Panc1 (cell line): ENCODE measurements at places on chromosomes 16 and 17.
A peak's percentile ranks its signal among the peaks of the same experiment; 100 is the strongest.

DNA sequence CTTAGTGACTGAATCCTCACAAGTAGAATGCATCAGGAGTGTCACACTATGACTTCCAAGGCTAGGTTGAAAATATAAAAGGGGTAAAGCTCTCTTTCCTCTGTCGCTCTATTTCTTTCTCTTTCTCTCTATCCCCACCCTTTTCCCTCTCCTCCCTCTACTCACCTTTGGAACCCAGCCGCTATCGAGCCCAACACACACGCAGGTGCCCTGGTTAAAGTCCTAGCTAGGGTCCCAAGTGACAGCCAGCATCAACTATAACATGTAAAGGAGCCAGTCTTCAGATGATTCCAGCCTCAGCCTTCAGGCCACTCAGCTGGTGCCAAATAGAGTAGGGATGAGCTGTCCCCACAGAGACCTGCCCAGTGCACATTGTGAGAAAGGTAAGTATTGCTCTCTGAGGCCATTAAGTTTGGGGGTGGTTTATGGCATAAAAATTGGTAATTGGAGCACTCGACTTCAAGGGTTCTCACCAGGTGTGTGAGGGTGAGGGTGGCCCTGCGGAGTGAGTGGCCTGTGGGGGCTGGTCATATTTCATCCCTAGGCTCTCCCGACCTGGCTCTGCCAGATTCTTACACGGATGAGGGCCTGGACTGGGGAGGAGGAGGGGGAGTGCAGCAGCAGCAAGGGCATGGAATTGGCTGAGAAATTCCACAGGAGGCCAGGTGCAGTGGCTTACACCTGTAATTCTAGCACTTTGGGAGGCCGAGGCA is 14.9 kb upstream of the C16orf54 start:
- H3K27me3 ChIP-seq: no peaks in the 10 kb centered on the region
- no peaks in the 10 kb centered on the region for H3K4me1 ChIP-seq
- no peak for DNase-seq
- H3K4me3 ChIP-seq: no peak overlapping the region
- no peak overlapping the region for H3K27ac ChIP-seq

DNA sequence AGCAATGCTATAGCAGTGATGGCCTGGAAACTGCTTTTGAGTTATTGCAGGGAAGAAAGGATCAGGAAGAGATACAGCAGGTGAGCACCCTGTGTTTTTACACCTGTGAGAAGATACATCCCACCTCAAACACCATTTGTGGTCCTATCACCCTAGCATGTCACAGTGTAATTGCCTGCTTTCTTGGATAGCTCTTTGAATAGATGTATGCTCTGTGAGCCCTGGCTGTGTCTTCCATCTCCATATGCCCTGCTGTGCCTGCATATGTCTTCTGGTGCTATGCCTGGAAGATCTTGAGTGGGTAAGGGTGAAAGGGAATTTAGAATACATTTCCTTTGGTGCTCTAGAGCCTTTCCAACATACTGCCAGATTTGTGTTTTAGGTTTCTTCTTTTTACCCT is 15.5 kb downstream of the HLF start:
- no peak overlapping the region for H3K27ac ChIP-seq
- DNase-seq: no peak
- H3K27me3 ChIP-seq: no peaks in the 10 kb centered on the region

DNA sequence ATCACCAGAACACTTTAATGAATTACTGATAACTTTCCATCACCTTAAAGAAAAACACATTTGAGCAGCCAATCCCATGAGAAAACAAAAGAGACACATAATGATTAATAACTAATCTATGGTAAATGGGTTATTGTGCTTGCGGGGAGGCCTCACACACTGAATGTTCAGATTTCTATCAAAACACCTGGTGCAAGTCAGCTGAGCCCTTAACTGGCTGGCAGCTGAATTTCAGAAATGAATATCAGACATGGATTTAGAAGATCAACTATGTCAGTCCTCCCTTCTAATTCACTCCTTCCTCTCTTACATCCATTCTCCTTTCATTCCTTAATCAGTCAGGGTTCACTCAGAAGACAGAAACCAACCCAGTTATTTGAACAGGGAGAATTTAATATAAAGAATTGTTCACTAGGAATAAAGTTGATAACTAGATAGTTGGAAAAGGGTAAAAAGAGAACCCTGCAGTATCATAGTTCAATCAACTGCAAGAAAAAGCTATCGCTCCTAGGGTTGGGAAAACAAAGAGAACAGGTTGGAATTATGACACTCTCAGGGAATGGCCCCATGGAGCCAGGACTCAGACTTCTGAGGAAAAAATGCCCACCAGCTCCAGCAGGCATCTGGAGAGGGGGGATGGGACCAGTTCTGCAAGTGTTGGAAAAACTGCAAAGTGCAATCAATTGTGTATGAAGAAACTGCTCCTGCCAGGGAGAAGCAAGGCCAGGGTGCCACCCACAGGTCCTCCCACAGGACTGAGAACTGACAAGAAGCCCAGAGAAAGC is 577.1 kb upstream of the CDH5 start:
- no peaks in the 10 kb centered on the region for H3K4me1 ChIP-seq
- no peak overlapping the region for H3K27ac ChIP-seq

DNA sequence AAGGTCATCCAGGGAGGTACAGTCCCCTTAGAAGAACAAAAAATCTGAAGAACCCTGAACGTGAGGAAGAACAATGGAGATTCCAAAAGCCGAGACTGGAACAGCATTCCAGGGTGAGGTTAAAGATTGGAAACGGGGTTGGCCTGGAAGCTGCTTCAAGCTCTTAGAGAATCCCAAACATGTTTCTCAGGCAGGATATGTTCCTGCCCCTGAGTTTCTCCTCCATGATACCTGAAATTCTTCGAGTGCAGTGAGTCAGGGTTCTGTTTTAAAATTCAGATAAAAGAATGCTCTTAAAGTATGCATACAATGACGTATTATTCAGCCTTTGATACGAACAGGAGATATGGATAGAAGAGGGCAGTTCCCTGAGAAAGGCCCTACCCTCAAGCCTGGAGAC is 293.1 kb downstream of the HS3ST3B1 start:
- H3K27me3 ChIP-seq: no peaks in the 10 kb centered on the region
- H3K27ac ChIP-seq: no peak overlapping the region
- H3K4me1 ChIP-seq: no peaks in the 10 kb centered on the region
- DNase-seq: no peak
- no peaks in the 10 kb centered on the region for H3K36me3 ChIP-seq

DNA sequence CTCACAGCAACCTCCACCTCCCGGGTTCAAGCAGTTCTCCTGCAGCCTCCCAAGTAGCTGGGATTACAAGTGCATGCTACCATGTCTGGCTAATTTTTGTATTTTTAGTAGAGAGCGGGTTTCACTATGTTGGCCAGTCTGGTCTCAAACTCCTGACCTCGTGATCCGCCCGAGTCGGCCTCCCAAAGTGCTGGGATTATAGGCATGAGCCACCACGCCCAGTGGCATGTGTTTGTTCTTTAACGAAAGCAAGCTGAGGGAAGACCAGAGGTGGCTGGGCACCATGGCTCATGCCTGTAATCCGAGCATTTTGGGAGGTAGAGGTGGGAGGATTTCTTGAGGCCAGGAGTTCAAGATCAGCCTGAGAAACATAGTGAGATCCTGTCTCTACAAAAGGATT is 18.1 kb downstream of the TNFRSF13B start:
- H3K4me1 ChIP-seq: no peaks in the 10 kb centered on the region
- no peak overlapping the region for H3K4me3 ChIP-seq
- H3K27me3 ChIP-seq: peaks cover 12% of the 10 kb centered on the region
- no peaks in the 10 kb centered on the region for H3K36me3 ChIP-seq
- DNase-seq: no peak

DNA sequence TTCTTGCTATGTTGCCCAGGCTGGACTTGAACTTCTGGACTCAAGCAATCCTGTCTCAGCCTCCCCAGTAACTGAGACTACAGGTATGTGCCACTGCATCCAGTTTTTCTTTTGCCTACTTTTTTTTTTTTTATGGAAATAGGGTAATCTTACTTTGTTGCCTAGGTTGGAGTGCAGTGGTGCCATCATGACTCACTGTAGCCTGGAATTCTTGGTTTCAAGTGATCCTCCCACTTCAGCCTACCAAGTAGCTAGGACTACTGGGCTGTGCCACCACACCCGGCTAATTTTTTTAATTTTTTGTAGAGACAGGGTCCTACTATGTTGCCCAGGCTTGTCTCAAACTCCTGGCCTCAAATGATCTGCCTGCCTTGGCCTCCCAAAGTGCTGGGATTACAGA is 10.0 kb downstream of the LRRC36 start:
- no peaks in the 10 kb centered on the region for H3K36me3 ChIP-seq
- no peak overlapping the region for H3K27ac ChIP-seq
- no peaks in the 10 kb centered on the region for H3K27me3 ChIP-seq
- no peak for DNase-seq
- no peaks in the 10 kb centered on the region for H3K4me1 ChIP-seq

DNA sequence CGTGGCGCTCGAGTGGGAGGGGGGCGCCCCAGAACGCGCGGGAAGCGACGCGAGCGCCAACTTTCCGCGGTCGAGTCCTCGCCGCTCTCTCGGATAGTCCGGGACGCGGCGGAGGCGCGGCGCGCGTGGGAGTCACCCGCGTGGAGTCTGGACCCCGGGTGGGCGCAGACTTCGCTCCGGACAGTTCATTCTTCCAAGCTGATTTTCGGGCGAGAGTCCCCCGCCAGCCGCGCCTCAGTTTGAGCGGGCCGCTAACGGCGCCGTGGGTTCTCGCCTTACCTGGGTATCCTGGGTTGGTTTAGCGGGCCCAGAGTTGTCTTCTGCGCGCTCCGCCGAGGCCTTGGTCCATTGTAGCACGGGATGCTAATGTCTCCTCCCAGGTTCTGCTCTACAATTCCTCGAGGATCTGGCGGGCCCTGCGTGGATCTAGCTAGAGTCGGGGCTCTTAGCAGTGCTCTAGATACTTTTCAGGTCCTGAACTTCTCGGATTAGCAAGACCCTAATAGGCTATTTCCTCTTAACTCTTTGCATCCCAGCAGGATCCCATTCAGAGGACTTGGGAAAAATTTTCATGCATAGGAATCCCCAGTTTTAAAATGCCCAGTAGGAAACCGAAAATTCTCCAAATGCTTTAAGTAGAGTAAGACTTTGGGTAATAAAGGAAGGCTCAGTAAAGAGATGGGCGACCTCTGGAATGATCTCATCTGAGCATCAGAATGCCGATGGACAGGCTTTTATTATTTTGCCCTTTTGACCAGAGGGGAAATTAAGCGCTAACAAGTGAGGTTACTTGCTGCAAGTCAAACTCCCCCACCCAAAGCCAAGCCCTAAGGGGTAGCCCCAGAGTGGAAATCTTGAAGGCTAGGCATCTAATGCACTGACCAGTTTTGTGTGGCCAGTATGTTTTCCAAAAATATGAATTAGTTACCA is 537 bp upstream of the GJC1 start:
- no peaks in the 10 kb centered on the region; the same call in 1 of the 2 replicates for H3K36me3 ChIP-seq
- H3K4me1 ChIP-seq: peaks cover 8% of the 10 kb centered on the region

GRCh38 chr17:60036796-60037677 is 41.7 kb downstream of the HEATR6 start:
- no peaks in the 10 kb centered on the region for H3K36me3 ChIP-seq
- peak; percentile 36 for DNase-seq
- no peaks in the 10 kb centered on the region for H3K27me3 ChIP-seq
- H3K4me1 ChIP-seq: peaks cover 3% of the 10 kb centered on the region; the same call in 1 of the 2 replicates

DNA sequence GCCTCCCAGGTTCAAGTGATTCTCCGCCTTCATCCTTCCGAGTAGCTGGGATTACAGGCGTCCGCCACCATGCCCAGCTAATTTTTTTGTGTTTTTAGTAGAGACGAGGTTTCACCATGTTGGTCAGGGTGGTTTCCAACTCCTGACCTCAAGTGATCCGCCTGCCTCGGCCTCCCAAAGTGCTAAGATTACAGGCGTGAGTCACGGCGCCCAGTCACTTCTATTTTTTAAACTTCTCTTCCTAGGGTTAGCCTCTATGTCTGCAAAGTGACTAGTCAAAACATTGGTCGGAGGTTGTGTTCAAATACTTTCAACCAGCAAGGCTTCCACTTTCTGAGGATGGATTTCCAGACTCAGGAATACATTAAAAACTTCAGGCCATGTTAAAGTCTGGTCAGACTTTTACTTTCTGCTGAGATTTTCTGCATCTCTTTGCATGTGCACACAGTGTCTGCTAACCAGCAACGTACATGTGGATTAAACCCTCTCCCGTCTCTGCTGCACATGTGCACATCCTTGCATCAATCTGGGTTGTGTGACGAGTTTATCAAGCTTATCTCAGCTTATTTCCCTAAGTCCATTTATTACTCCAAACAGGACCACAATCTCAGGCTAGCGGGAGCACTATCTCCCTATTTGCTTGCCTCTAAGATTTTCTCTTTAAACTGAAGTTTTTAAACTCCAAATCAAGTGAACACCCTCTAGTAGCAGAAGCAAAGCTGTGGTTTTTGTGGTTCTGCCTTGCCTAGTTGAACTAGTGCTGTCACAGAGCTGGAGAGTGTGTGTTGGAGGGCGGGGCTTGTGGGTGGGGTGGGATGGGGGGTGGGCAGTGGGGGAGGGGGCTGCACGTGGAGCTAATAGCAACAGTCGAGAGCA is 525.2 kb upstream of the GOT2 start:
- H3K27me3 ChIP-seq: no peaks in the 10 kb centered on the region
- DNase-seq: no peak
- no peaks in the 10 kb centered on the region for H3K4me1 ChIP-seq
- H3K36me3 ChIP-seq: no peaks in the 10 kb centered on the region
- H3K27ac ChIP-seq: no peak overlapping the region
- no peak overlapping the region for H3K4me3 ChIP-seq

DNA sequence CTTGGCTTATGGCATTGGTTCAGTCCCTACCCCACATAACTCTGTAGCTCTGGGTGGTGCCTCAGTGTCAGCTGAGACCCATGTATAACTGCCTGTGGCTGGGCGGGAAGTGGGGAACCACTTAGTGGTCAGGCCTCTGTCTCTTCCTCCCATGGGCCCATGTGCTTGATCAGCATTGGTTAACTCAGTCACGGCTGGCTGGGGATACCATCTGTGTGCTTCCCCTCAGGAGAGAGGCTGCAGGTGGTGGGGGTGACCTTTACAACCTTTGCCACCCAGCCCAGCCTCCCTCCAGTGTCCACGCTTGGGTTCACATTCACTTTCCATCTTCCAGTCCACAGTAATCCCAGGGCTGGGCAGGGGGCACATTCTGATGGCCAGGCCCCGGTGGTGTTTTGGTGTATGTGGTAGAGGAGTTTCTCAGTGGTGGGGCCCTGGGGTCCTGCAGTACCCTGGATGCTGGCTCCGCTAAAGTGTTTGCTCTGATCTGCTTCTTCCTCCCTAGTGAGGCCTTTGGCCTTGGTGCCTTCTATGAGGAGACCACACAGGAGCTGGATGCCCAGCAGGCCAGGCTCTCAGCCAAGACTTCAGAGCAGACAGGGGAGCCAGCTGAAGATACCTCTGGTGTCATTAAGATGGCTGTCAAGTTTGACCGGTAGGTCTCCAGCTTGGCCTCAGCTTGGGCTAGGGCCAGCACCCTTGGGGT is 10.2 kb upstream of the NFATC3 start:
- H3K4me1 ChIP-seq: no peaks in the 10 kb centered on the region
- H3K36me3 ChIP-seq: no peaks in the 10 kb centered on the region
- DNase-seq: no peak
- no peak overlapping the region for H3K4me3 ChIP-seq
- H3K27ac ChIP-seq: no peak overlapping the region

GRCh38 chr17:82400830-82401229 is 17.3 kb upstream of the HEXD start:
- DNase-seq: no peak
- H3K4me3 ChIP-seq: no peak overlapping the region
- no peak overlapping the region for H3K27ac ChIP-seq
- no peaks in the 10 kb centered on the region for H3K36me3 ChIP-seq

GRCh38 chr16:82011199-82011641 is at the start of gene SDR42E1:
Gene SDR42E1, minus strand, starts transcription at chr16:82011470. Its CDS starts 10,612 bp downstream, at chr16:82000858.
- no peaks in the 10 kb centered on the region; the same call in none of the 2 replicates for H3K27me3 ChIP-seq
- peaks cover 4% of the 10 kb centered on the region; the same call in 1 of the 2 replicates for H3K36me3 ChIP-seq
